Activated CD8-positive, alpha-beta memory T cell treated with anti-CD3 and anti-CD28 coated beads for 24 hours (primary cell): ENCODE measurements at places on chromosomes 1 and 21.

DNA sequence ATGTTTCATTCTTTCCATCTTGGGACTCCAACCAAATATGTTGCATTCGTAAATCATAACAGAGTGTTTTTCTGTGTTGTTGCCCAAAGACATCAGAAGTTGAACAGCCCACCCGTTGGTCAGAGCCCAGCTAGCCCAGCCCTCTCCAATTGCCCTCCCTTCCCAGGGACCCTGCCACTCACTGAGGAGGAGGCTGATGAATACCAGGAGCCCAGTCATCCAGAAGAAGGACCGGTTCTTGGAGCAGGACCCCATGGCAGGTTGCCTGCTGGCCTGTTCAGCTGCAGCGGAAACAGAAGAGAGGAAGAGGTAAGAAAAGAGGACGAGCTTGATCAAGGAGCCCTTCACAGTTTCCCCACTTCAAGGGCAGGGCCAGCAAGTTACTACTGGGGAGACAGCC, 172.2 kb upstream of the ETV3 start:
- DNase-seq, result peak; percentile 24

- no peak for DNase-seq
These were observed 49.8 kb downstream of the PGBD5 start for GRCh38 chr1:230376296-230376695.

GRCh38 chr1:185788386-185788785, 54.2 kb downstream of the HMCN1 start:
- no peak for DNase-seq

- DNase-seq, result no peak
These were observed 90.0 kb downstream of the MACF1 start for GRCh38 chr1:39294531-39294930.

DNA sequence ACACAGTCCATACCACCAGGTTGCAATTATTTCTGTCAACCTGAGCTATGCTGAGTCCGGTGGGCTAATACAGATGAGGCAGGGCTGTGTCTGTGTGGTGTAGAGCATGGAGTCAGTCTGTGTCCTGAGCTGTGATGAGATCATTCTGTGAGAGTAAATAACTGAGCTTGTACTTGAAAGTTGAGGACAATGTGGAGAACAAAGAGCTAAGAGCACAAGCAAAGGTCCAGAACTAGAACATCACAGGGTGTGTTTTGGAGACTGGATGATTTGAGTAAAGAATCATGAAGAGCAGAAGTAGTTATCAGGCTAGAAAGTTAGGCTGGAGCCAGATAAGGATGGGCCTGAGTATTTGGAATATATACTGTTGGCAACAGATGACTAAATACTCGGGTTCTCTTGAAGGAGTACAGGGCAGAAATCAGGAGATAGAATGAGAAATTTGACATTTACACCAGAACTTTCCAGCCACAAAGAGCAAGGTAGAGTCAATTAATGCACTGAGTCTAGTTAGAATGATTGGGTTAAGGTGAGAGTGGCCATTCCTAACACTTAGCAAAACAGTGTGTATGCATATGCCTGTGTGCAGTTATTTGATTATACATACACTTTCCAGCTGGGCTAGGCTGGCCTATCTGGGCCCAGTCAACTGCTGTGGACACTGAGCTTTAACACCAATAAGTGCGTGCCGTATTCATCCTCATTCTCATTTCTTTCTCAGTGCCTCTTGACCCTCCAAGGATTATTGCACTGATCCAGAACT, 48.8 kb downstream of the LEPR start:
- DNase-seq, result no peak

GRCh38 chr1:223189903-223190724, 47.1 kb upstream of the TLR5 start:
- DNase-seq, result peak; percentile 89

DNA sequence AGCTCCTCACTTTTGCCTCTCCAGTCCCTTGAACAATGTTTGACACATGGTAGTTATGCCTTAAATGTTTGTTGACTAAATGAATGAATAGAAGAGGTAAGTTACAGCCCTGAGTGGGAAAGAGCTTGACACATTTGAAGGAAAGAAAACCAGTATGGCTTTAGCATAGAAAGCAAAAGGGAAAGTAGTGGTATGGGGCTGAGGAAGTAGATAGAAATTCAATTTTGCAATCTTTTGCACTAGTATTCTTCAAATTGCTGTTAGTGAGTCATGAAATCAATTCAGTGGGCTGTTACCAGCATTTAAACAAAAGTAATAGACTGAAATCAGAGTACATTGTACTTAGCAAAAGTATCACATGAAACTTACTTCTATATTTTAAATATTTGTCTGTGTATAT, 21.1 kb downstream of the PLA2G4A start:
- DNase-seq, result no peak

DNA sequence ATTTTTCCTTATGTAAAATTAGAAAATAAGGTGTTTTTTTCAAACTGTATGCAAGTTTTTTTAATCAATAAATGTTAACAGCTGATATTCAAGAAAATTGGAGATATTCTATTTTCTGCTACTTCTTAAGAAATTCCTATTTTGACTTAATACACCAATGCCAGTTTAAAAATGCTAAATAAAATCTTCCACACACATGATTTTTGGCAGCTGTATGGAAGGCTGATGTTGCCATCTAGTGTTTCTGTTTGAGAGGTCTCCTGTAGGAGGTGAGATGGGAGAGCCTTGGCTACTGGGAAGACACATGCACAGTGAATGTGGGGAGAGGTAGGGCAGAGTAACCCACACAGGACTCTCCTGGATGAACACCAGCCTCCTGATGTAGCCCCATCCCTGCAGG, 29.2 kb upstream of the OR2B11 start:
- peak; percentile 62 for DNase-seq

GRCh38 chr1:181660621-181661020, 177.3 kb downstream of the CACNA1E start:
- no peak for DNase-seq

DNA sequence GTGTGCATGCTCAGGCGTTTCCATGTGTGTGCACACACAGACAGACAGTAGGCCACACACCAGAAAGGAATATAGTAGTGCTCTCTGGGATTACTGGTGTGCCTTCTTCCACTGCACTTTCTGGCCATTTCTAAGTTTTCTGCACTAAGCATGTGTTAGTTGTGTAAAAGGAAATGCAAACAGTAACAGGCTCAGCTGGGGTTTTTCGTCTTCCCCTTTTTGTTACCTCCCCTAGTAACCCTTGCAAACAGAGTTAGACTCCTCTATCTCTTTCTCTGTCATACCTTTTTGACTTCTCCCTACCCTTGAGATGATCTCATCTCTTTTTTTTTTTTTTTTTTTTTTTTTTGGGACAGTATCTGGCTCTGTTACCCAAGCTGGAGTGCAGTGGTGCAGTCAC, 196.3 kb downstream of the SDCCAG8 start:
- no peak for DNase-seq

- no peak for DNase-seq
These were observed 15.6 kb upstream of the EIF4G3 start for GRCh38 chr1:21192284-21192683.

DNA sequence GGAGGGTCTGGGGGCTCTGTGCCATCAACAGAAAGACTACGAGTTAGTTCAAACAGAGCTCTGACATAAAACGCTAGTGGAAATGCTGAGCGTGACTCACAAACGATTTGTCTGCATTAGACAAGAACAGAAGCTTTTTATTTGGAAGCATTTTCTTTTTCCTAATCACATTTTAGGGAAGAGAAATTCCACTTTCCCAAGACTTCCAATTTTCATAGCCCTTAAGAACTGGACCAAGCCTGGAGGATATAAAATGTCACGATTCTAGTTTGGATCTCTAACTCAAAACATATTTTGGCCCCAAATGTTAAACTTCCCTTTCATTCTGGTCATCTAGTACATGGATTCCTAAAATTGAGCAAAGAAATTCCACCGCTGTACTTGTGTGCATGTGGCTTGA, 320.0 kb downstream of the PCP4 start:
- DNase-seq, result no peak

- DNase-seq, result peak; percentile 84
These were observed 14.4 kb downstream of the ABCG1 start for GRCh38 chr21:42233067-42233961.

DNA sequence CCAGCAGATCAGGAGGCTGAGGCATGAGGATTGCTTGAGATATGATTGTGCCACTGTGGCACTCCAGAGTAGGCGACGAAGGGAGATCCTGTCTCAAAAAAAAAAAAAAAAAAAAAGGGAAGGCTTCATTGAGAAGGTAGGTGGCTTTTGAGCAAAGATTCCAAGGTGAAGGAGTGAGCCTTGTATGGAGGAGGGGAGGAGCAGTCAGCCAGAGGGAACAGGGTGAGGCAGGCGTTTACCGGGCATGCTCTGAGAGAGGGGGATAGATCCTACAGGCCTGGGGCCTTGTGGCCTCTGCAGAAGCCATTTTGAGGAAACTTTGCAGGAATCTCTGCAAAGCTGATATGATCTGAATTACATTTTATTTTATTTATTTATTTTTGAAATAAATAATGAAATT, 5.1 kb upstream of the HDAC1 start:
- DNase-seq, result no peak
